ENCODE measurements at places on chromosomes 12 and 14. TPM values are rescaled to one million over a fixed set of nuclear protein-coding genes. Genes with fewer than 3 reads are reported as not detected.

DNA sequence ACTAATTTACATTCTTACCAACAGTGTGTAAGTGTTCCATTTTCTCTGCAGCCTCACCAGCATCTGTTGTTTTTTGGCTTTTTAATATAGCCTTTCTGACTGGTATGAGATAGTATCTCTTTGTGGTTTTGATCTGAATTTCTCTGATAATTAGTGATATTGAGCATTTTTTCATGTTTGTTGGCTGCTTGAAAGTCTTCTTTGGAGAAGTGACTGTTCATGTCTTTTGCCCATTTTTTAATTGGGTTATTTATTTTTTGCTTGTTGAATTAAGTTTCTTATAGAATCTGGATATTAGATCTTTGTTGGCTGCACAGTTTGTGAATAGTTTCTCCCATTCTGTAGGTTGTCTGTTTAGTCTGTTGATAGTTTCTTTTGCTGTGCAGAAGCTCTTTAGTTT, 48.0 kb upstream of the OR6J1 start:
- DNase-seq, result no peak

The TSPAN19 gene
- 21.5 TPM for polyA plus RNA-seq

- no peak for DNase-seq
Observed at GRCh38 chr14:21589317-21589716, 9.4 kb upstream of the OR10G3 start.

GRCh38 chr14:56199095-56199981, 81.1 kb downstream of the PELI2 start:
- no peak for DNase-seq

The OR4K5 gene
- polyA plus RNA-seq, result not detected

The STAB2 gene
- polyA plus RNA-seq, result 0.26 TPM

GRCh38 chr14:103099081-103099732, 4.7 kb downstream of the EXOC3L4 start:
- DNase-seq, result peak; percentile 50

- no peak for DNase-seq
Observed at GRCh38 chr14:99267381-99267780, 4.6 kb downstream of the BCL11B start.

DNA sequence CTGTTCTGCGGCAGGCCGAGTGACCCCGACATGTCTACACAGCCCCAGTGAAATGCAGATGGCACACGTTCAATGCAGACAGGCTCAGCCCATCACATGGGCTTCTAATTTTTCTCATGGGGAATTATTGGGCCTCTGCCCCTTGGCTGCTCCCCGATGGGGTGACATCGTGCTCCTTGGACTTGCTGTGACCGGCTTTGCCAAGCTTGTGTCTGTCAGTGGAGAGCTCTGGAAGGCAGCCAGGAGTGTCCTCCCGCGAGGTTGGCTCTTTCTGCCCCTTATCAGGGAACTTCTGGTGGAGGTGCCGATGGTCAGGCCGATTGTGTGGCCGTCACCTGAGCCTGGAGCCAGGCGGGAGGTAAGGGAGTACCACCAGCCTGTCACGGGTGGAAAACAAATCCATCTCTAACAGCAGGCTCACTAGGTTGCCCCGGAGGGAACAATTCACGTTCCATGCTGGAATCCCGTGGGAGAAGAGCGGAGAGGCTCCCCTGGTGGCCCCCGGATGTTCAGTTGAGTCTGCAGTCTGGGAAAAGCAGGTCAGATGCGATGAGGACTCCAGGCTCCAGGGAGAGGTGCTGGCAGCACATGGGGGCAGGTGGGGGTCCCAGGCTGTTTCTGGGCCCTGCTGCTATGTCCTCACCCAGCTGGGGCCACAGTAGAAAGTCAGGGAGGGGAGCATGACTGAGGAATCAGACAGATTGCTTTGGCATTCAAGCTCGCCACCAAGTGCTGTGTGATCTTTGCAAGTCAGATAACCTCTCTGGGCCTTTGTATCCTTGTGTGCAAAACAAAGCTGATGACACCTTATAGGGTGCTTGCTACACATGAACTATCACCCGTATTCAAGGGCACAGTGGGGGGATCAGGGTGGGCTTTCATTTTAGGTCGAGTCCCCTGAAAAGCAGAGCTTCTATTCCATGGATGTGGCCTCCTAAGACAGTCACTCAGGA, 43.2 kb upstream of the EML1 start:
- DNase-seq, result peak; percentile 57

- DNase-seq, result no peak
Observed at GRCh38 chr12:18612971-18613370, 124.8 kb downstream of the PLCZ1 start.

DNA sequence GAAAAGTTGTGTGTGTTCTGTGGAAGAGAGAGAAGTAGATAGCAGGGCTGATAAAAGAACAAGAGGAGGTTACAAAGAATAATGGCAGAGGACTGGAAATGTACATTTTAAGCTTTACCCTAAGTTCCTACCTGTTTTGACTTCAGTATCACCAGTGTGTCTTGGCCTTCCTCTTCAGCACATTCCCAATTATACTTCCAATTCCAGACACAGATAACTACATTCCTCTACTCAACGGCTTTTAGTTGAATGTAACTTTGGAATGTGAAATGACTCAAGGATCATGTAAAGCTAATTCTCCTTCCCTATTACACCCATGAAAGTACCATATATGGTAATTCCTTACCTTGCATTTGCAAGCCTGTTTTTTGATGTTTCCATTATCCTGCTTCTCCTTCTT, 5.0 kb downstream of the MGST1 start:
- no peak for DNase-seq

DNA sequence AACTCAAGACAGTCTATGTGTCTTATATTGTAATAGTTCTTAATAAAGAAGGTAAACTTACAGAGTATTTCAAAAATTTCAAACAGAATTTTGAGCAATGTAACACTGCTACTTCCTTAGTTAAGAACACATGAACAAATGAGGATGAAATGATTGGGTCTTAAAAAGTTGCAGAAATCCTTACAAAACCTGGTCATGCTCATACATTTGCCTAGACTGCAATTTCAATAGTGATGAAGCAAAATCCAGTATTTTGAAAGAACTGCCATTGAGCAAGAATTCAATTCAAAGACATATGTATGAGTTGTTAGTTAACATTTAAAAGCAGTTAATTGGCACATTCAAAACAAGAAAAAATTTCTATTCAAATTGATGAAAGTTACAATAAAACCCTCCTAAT, 17.8 kb upstream of the HIF1A start:
- no peak for DNase-seq

GRCh38 chr14:26190646-26191045, 407.2 kb downstream of the NOVA1 start:
- DNase-seq, result no peak

DNA sequence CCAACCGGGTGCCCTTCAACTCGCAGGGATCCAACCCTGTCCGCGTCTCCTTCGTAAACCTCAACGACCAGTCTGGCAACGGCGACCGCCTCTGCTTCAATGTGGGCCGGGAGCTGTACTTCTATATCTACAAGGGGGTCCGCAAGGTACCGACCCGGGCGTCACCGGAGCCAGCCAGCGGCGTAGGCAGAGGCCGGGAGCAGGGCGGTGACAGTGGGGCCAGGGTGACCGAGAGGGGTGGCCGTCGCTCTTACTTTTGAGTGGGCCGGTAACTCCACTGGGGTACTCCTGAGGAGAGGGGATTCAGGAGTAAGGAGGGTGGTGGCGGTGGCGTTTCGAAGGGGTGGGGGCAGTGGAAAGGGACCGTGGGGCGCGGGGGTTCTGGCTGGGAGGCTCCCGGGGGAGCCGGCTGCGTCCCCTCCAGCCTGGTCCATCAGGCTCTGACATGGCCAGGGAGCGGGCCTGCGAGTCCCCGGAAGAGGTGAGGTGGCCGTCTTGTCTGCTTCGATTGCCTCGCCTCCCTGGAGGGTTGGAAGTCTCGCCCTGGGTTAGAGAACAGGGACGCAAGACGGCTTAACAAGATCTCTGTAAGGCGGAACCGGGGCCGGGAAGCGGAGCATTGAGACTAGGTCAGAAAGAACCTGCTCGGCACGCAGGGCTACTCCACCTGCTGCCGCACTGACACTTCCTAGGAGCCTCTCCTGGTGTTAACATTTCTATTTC, 491 bp downstream of the WDR20 start:
- peak; percentile 21 for DNase-seq

DNA sequence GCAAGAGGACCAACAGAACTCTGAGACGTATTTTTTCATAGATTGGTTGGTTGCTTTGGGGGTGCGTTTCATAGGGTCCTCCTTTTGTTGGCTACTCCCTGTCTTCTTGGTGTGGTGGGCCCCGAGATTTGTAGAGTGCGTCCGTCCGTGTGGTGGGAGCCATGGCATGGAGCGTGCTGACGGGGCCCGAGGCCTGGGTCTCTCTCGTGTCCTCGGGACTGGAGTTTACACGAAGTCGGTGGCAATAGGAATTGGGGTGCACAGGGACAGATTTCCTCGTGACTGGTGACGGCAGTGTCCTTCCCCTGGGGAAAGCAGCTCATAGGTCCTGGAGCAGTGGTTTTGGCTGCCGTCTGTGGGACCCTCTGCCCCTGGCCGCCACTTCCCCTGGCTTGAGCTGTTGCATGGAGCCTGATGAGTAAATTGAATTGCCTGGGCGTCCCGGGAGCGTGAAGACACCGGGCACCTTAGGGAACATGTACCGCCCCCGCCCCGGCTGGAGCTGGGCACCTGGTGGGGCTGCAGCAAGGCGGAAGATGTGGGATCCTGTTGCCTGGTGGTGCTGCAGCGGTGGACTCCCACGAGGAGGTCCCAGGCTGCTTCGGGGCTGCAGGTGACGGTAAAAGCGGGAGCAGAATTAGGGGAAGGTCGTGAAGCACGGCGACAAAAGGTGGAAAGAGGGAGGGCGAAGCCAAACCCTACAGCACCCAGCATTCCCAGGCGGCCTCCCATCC, 153.7 kb upstream of the ALG10B start:
- no peak for DNase-seq

- no peak for DNase-seq
Observed at GRCh38 chr14:93011141-93011529, 88.2 kb downstream of the CHGA start.

- no peak for DNase-seq
Observed at GRCh38 chr12:81329085-81329484, 251.2 kb downstream of the ACSS3 start.

GRCh38 chr12:62379723-62380045, 86.9 kb upstream of the MON2 start:
- DNase-seq, result no peak

The POTEM gene
- polyA plus RNA-seq, result not detected

- DNase-seq, result no peak
Observed at GRCh38 chr14:54766276-54767138, 136.1 kb downstream of the GCH1 start.

GRCh38 chr12:62267026-62267425, 6.8 kb downstream of the USP15 start:
- no peak for DNase-seq

The FOXG1 gene
- not detected for polyA plus RNA-seq

The KRT71 gene
- not detected for polyA plus RNA-seq

The GARIN6 gene
- polyA plus RNA-seq, result not detected

- DNase-seq, result no peak
Observed at GRCh38 chr12:76614364-76614763, 54.8 kb upstream of the OSBPL8 start.

- DNase-seq, result no peak
Observed at GRCh38 chr12:6426882-6427671, 17.7 kb upstream of the CD27 start.

DNA sequence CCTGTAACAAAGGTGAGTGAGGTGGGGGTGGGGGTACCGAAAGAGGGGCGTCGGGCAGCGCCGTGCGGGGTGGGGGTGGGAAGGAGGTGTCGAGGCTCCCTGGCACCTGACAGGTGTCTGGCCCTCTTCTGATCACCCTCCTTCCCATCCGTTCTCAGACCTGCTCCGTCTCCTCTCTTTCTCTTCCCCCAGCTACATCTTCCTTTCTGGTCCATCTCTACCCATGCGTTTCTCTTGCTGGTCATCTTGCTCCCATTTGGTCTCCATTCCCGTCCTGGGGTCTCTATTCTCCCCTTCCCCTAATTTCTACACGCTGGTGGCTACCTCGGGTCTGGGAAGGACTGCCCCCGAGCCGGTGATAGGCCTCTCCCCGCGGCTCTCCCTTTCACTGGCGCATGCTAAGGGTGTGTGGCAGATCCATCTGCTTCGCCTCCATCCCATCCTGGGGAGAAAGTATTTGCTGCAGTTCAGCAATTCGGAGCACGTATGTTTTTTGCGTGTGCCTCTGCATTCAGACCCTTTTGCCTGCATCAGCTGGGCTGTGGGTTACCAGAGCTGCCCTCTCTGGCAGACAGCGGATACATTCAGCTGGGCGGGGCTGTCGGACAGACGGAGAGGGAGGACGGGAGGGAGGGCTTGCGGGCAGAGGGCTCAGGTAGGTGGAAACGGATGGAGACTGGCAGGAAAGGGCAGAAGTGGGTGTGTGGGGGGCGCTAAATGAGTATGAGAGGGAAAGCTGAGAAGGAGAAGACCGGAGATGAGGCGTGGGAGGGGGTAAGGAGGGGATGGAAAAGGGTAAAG, 730 bp downstream of the CLSTN3 start:
- peak; percentile 65 for DNase-seq

- DNase-seq, result peak; percentile 94
Observed at GRCh38 chr12:77925536-77926108, 94.9 kb downstream of the NAV3 start.

The CLEC2A gene
- polyA plus RNA-seq, result not detected

The ERH gene
- polyA plus RNA-seq, result 139 TPM

DNA sequence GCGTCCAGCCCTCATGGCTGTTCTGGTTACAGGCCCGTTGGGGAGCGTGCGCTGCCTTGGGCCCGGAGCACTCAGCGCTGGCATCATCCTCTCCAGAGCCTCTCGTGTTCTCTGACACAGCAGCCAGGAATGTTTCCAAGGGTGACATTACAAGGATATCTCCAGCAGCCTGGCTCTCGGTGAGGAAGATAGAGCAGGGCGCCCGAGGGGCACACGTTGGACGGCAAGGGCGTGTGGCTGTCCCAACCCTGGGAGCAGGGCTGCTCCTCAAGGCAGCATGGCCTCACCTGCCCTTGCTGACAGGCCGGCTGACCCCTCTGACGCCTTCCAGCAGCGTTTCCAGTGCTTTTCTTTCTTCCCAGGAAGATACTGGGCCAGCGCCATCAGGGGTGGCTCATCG, 14.4 kb downstream of the LRCOL1 start:
- DNase-seq, result no peak

The FIGNL2 gene
- 0.33 TPM for polyA plus RNA-seq

- no peak for DNase-seq
Observed at GRCh38 chr12:47035484-47035883, 43.9 kb upstream of the PCED1B start.

DNA sequence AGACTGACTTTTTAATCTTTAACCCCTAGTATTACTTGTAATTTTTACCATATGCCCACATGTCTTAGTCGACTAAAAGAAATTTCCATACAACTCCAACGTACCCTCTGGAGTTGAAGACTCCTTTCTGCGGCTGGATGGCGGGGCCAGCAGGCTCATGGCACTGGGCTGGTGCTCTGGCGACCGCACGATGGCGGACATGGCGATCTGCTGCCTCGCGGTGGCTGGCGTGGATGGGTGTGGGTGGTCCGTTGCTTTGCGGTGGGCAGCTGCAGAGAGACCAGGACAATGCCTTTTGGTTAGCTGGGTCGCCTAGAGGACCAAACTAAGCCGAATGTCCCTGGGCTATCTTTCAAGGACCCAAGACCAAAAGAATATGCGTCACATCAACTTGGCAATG, 50.2 kb downstream of the PRKAB1 start:
- no peak for DNase-seq

All from lung (tissue), 17 donors.